HCT116 (cell line): ENCODE measurements at places on chromosomes 7 and 10. TPM values are rescaled to one million over a fixed set of nuclear protein-coding genes. Genes with fewer than 3 reads are reported as not detected.

DNA sequence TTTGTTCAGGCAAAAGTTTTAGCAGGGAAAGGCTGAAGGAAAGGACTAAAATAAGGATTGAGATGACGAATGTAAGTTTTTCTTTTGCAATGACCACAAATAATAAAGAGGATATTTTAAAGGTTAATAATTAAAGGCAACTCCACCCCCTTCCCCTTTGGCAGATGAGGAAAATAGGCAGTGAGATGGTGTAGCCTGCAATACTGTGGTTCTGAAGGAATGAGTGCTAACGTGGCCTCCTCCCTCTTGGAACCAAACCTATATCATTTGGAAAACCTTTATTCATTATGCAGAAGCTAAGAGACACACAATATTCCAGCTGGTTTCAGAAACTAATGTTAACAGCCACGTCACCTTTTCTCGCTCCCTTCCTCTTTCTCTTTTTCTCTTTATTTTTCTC, 70.9 kb upstream of the COL1A2 start:
- no peak overlapping the region for H3K4me3 ChIP-seq
- no peak overlapping the region for H3K27ac ChIP-seq
- no peak for DNase-seq

DNA sequence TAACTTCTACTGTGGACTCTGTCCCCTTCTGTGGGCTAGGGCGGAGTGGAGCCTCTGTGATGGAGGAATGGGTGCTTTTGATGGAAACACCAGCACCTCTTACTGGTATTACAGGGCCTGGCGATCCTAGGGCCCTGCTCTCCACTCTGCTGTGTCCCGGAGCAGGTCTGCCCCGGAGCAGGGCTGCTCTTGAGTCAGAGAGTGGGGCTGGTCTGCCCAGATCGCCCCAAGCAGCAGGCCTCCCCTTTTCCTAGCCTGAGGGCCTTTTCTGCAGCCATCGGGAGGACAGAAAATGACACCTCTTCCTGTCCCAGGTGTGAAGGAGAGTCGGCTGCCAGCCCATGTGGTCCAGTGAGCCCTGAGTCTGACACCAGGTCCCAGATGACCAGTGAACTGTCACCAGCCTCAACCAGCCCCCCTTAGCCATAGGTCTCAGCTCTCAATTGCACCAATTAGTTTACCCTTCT, 1.4 kb downstream of the ZNF282 start:
- no peak for DNase-seq
- H3K27ac ChIP-seq: peak overlapping the region; percentile 99
- no peaks in the 10 kb centered on the region for H3K27me3 ChIP-seq
- peak overlapping the region; percentile 95 for H3K4me3 ChIP-seq
- peaks cover 27% of the 10 kb centered on the region for H3K36me3 ChIP-seq
- peaks cover 10% of the 10 kb centered on the region for H3K4me1 ChIP-seq

GRCh38 chr7:117942780-117943179, 69.5 kb upstream of the CTTNBP2 start:
- H3K36me3 ChIP-seq: no peaks in the 10 kb centered on the region
- H3K27me3 ChIP-seq: no peaks in the 10 kb centered on the region
- no peaks in the 10 kb centered on the region for H3K4me1 ChIP-seq
- H3K4me3 ChIP-seq: no peak overlapping the region
- no peak for DNase-seq
- H3K27ac ChIP-seq: no peak overlapping the region

- no peak overlapping the region for H3K4me3 ChIP-seq
- H3K27me3 ChIP-seq: no peaks in the 10 kb centered on the region
- H3K27ac ChIP-seq: no peak overlapping the region
- H3K36me3 ChIP-seq: no peaks in the 10 kb centered on the region
These were observed 167.2 kb downstream of the EVX1 start for GRCh38 chr7:27409776-27410175.

The LMTK2 gene
- 17.8 TPM for total RNA-seq
